Kidney (tissue), 22 donors: ENCODE measurements at places on chromosomes 6 and 20. TPM values are rescaled to one million over a fixed set of nuclear protein-coding genes. Genes with fewer than 3 reads are reported as not detected.

DNA sequence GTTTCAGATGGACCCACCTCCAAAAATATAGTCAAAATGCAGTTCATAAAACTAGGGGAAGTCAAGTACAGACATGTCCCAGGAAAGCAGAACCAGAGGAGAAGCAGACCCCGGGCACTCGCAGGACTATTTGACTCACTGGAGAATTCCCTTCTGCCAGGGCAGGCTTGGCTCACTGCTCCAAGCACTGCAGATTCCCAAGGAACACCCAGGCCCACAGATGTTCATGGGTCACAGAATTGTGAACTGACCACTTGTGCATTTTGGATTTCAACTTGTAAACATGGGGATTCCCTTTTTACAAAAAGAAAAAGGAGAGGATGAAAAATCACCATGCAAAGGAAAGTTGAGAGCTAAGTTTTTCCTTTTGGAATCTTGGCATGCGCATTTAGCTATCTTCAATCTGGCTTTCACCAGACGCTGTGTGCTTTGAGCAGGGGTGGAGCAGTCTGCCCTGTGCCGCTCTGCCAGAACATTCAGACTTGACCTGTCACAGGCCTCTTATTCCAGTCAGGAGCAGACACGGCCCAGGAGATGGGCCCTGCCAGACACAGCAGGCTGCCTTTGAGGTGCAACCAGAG lies 237.5 kb upstream of the TAB2 start:
- peak; percentile 44 for DNase-seq

DNA sequence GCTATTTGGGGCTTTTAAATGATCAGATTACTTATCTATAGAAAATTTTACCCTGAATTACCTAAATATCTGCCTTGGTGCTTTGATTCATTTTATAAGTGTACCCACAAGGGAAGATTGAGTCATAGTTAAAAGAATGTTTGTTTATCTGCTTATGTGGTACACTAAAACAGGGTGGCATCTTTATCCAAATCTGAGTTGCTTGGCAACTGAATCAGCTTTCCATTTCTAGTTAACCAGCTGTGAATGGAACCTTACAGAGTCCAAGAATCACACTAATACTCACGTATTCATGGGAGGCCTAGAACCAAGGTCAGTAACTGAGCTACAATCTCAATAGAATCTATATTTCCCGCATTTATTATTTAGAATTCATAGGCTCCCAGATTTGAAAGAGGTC lies 44.0 kb upstream of the CAP2 start:
- no peak for DNase-seq

DNA sequence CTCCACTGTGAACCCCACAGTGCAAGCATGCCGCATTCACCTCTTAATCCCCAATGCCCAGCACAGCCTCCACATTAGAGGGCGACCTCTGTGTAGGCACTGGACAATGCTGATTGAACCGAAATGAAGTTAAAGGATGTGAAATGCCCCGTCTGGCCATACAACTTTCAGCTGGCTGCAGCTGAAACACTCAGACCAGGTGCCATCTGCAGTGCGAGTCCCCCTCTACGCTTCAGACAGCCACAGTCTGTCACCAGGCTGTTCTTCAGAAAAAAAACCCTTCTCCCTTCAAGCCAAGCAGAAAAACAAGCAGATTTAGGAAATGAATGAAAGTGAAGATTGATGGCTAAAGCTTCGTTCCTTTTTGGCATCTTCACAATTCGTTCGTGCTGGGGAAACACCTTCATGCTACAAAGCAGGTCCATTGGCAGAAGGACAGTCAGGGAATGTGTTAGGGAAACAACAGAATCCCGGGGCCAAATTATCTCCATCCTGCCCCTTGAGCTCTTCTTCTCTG lies 44.7 kb downstream of the TNFAIP3 start:
- no peak for DNase-seq

- no peak for DNase-seq
Measured at GRCh38 chr20:19920381-19921138, 96.6 kb upstream of the NAA20 start.

Gene SPEF1
- polyA plus RNA-seq, result 3.8 TPM

Gene HSP90AB1
- 499 TPM for polyA plus RNA-seq

Gene HCRTR2
- 0.34 TPM for polyA plus RNA-seq

GRCh38 chr6:110233770-110234374 lies 53.6 kb downstream of the CDC40 start:
- no peak for DNase-seq

Gene EDN1
- polyA plus RNA-seq, result 3.4 TPM

Gene NINL
- polyA plus RNA-seq, result 23.4 TPM

GRCh38 chr6:117465691-117466090 lies 16.8 kb upstream of the DCBLD1 start:
- no peak for DNase-seq

- no peak for DNase-seq
Measured at GRCh38 chr6:167569879-167570278, 245.0 kb downstream of the TTLL2 start.

DNA sequence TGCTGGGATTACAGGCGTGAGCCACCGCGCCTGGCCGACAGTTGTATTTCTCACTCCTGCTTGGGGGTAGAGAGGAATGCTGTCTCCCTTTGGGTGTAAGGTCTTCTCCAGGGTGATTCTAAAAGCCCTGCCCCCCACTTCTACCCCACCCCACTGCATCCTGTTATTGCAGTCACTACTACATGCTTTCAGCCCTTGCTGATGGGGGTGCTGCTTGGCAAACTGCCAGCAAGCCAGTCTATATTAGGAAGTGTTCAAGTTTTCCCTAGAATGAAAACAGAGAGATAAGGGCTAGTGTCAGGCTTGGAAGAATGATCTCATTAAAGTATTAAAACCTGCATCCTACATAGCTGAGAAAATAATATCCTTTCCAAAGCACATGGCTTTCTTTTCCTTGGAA lies 31.3 kb downstream of the TTI1 start:
- no peak for DNase-seq

Gene SLC17A1
- polyA plus RNA-seq, result 109 TPM

- DNase-seq, result no peak
Measured at GRCh38 chr20:45842169-45842812, 8.7 kb downstream of the SNX21 start.

Gene ENPP4
- 11.5 TPM for polyA plus RNA-seq

DNA sequence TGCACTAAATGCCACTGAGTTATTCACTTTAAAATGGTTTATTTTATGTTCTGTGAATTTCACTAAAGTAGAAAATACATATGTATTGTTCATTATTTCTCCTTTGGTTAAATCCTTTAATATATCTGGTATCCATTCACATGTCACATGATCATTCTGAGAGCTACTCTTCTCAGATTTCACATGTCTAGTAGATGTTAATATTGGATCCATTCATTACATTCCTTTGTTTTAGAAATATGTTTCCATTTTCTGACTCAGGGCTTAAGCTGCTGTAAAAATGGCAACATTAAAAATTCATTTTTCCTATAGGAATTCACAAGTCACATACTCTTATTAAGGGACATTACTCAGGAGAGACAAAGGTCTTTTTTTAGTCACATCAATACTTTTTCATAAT lies 205.4 kb downstream of the ZFAND3 start:
- no peak for DNase-seq

- no peak for DNase-seq
Measured at GRCh38 chr6:144311361-144311760, 26.2 kb downstream of the UTRN start.

GRCh38 chr20:57325632-57326356 lies 3.8 kb upstream of the SPO11 start:
- DNase-seq, result no peak

DNA sequence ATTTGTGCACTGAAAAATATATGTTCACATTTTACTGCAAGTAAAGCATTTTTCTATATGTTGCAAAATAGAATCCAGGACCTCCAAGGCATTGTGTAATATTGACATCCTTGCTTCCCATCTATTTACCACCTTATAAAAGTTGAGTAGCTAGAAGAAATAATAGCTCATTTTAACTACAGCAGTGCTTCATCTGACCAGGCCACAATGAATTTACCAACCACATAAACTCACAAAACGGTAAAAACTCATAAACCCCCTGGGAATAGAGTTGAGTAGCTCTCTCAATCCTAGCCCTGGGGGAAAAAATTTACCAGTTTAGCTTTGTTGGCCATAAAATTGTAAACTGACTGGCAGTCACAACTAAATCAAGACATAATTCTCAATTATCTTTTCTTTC lies 3.9 kb downstream of the ATXN1 start:
- DNase-seq, result no peak

- no peak for DNase-seq
Measured at GRCh38 chr6:31228476-31228875, 43.4 kb downstream of the HLA-C start.
